ENCODE measurements at places on chromosomes 16 and 17.

GRCh38 chr17:45656527-45657181 lies 127.5 kb upstream of the CRHR1 start:
- peak; percentile 9 for DNase-seq

GRCh38 chr16:65875381-65876055 lies 491.0 kb upstream of the CDH5 start:
- DNase-seq: no peak

- DNase-seq: no peak
Measured at GRCh38 chr17:66952031-66952524, 12.4 kb upstream of the CACNG4 start.

GRCh38 chr17:35991075-35991474 lies 4.5 kb upstream of the CCL14 start:
- no peak for DNase-seq

GRCh38 chr17:82408288-82408937 lies 9.7 kb upstream of the HEXD start:
- no peak for DNase-seq

DNA sequence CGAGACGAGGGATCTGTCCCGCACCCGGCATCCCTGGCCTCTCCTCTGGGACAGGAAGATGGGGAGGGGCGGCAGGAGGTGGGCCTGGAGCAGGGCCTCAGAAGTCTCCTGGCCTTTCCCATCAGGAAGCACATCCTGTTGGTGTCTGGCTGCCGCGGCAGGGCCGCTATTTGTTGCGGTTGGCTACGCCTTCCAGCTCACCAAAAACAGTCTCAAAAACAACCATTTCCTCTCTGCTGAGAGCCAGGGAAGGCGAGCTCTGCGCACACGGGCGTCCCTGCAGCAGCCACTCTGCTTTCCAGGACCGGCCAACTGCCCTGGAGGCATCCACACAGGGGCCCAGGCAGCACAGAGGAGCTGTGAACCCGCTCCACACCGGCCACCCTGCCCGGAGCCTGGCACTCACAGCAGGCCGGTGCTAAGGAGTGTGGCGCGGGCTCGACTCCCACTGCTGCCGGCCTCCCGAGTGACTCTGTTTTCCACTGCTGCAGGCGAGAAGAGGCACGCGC lies at the start of gene TMEM204:
Gene TMEM204 (plus strand): TSS at position 224 of the 509 bp plus-strand sequence. CDS start 610 bp downstream, outside the sequence.
- peak; percentile 86 for DNase-seq

DNA sequence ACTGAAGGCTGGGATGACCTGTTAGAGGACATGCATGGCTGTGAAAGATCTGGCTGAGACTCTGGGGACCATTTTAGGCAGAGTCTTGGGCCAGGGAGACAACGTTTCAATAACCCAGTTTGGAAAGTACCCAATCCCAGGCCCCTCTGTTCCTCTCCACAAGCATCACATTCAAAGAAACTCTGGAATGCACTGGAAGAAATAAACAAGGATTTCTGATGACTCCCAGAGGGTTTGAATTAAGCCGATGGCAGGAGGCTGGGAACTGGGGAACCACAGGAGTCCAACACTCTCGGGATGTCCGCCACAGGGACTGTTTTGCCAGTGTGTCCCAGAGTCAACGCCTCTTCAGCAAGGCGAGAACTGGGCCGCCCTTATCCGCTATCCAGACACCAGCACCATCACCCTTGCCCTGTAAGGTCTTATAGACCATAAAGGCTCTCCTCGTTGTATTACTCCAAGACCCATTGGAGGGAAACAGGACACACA lies 3.3 kb downstream of the PMP22 start:
- DNase-seq: no peak

- DNase-seq: no peak
Measured at GRCh38 chr17:44037471-44037870, 22.7 kb upstream of the TMEM101 start.

- no peak for DNase-seq
Measured at GRCh38 chr17:2874189-2874686, 78.0 kb downstream of the RAP1GAP2 start.

DNA sequence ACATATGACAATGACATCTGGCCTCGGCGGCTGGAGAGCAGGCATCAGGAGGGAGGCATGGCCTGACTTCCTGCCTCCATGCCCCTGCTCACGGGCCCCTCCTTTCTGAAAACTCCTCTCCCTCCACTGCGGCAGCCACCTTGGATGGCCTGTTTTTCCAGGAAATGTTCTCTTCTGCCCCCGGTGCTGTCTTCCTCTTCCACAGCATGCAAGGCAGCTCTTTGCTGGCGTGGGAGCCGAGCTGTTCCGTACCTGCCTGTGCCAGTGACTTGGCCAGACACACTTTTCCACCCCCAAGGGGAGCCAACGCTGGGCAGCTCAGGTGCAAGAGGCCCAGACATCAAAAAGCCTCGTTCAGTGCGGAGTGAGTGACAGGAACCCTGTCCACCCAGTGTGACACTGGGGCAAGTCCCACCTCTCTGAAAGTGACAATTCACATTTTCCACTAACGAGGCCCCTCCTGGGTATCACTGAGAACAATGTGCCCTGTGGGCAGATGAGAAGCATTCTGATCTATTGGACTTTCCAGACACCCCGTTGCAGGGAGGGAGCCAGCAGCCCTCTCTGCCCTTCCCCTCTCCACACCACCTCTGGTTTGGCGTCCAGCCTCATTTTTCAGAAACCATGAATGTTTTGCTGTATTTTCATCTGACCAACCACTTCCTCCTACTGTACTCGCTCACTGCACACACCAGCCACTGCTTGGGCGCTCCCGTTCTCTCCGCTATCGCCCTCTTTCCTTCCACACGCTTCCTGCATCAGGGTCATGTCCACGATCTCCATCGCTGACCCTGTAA lies 31.2 kb downstream of the NSMCE1 start:
- peak; percentile 92 for DNase-seq

DNA sequence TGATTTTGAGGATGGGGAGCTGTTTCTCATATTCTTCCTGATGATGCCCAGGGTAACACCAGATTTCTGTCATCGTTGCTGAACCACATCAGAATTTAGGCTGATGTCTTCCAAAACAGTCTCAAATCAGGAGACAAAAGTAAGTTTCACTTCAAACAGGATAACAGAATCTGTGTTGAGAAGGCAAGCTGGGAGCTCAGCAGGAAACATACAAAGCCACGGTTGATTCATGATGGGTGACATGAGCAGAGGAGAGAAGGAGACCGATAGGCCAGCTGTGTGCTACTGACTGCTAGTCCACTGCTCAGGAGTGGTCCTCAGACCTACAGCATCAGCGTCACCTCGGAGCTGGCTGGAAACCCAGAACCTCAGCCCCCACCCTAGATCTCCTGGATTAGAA lies 62.9 kb upstream of the RCVRN start:
- DNase-seq: peak; percentile 33

DNA sequence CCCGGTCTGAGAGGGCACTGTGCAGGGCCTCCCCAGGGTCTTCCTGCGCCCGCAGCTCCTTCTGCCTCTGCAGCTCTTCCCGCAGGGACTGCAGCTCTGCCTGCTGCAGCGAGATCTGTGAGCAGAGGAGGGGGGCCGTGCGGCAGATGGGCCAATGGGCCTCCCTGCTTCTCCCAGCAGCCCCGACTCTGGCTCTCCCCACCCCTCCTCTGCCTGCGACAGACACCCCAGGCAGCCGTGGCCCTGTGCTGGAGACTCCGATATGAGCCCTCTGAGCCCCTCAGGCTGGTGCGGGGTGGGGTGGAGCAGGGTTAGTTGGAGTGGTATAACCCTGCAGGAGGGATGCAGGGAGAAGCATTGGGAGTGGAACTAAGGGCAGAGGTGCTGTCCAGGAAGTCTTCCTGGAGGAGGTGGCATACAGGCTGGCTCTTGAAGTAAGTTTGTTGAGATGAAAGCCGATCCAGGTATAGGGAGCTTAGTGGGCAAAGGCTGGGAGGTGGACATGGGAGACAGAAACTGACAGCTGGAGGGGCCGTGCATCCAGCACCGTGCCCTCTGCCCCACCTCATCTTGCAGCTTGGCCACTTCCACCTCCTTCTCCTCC lies 5.0 kb downstream of the THOC6 start:
- peak; percentile 80 for DNase-seq

GRCh38 chr17:16872351-16873173 lies 99.4 kb downstream of the TNFRSF13B start:
- DNase-seq: peak; percentile 61

DNA sequence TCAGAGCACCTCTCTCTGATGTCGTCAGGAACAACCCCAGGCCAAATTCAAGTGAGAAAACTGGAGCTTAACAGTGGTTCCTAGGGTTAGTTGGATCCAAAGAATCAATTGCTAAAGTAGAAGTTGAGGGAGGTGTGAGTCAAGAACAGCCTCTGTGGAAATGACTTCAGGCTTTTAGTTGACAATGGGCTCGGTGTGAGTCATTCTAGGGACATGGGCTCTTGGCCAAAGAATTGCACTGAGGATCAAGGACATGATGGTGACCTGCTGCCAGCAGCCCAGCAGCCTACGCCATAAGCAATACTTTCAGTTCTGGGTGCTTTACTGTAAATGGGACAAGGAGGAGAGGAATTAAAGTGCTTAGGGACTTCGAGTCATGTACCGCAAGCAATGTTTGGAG lies 32.1 kb upstream of the SMURF2 start:
- no peak for DNase-seq

GRCh38 chr16:9523994-9524393 lies 432.6 kb downstream of the HAPSTR1 start:
- no peak for DNase-seq

- DNase-seq: no peak
Measured at GRCh38 chr16:9033125-9033830, 58.2 kb upstream of the HAPSTR1 start.

GRCh38 chr16:77794586-77794985 lies 6.2 kb downstream of the VAT1L start:
- DNase-seq: no peak

- DNase-seq: no peak
Measured at GRCh38 chr16:48318630-48319029, 66.6 kb downstream of the SIAH1 start.

GRCh38 chr17:66915204-66915611 lies 49.3 kb upstream of the CACNG4 start:
- peak; percentile 62 for DNase-seq

DNA sequence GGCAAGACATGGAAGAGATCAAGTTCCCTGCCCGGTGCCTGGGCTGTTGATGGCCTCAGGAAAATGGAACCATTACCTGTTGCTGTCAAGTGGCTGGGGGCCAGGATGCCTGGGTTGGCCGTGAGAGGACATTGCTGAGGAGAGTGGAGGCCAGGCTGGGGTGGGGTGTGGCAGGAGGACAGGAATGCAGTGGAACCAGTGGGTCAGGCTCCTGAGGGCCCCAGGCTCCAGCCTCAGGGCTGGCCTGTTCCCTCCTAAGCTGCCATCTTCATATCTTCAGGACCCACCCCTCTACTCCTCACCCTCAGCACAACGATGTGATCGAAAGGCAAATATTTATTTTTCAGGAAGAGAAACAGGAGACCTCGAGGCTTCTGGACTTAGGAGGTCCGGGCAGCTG lies 8.5 kb upstream of the YPEL3 start:
- no peak for DNase-seq

- no peak for DNase-seq
Measured at GRCh38 chr16:672371-672770, 3.1 kb upstream of the RHBDL1 start.

DNA sequence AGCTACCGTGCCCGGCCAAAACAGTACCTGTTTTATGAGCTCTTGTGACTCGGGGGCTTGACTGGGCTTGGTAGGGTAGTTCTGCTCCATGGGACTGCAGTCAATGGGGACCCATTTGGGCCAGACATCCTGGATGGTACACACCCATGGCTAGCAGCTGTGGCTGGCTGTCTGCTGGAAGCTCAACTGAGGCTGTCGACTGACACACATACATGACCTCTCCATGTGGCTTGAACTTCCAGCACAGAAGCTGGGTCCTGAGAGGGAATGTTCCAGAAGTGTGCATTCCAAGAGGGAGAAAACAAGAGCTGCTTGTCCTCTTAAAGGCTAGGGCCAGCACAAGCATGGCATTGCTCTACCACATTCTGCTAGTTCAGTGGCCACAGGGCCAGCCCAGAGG lies 14.9 kb upstream of the NKD1 start:
- peak; percentile 38 for DNase-seq

- DNase-seq: no peak
Measured at GRCh38 chr16:20910781-20911321, 10.3 kb downstream of the LYRM1 start.

DNA sequence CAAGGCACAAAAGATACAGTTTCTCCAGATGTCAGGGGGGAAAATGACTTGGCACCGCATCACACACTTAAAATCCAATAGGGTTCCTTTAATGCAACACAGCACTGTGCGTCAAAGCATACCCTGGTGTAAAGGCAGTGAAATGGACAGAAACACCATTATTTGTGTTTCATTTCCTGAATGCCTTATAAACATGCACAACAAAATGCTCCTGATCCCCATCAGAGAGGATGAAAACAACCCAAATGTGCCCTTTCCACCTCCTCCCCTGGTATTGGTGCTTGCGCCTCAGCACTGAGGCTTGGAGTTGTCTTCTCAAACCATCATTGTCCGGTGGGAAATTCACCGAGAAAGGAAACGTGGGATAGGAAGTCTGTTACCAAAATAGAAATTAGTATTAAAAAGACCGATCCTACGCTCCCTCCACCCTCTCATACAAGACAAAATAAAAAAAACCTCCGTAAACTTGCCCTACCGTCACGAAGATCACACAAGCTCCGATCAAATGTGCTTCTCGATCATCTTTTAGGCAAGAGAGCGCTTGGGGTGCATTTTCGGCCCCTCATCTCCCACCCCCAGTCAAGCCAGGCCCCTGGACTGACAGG lies 722 bp downstream of the CDC27 start:
- no peak for DNase-seq

GRCh38 chr17:19004421-19005136 lies at the start of gene FAM83G:
Gene FAM83G (minus strand): TSS chr17:19004764. CDS start chr17:19004041, 723 bp downstream.
- DNase-seq: peak; percentile 93

DNA sequence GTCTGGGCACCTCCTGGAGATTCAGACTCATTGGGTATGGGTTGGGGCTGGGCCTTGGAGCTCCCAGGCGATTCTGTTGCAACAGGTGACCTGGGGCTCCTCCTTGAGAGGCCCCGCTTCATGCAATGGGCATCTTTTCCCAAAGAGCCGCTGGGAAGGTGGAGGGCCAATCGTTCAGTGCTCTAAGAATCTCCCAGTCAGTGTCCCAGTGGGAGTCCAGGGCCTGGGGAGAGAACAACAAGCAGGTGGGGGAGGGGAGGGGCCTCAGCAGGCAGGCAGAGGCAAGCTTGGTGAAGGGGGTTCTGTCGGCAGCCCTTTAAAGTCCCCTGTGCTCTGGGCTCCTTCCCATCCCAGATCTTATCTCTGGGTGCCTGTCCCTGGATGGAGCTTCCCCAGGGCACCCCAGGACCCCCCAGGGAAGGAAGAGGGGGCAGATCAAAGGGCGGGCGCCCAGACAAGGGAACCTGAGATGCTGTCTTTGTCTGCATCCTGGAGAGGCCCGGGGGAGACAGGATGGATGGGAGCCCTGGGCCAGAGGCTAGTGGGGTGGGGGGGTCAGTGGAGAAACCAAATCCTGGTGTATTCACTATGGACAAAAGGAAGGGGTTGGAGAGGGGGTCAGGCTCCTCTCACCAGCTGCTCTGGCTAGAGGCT lies 30.5 kb upstream of the NXPH3 start:
- peak; percentile 24 for DNase-seq

GRCh38 chr17:57597531-57598453 lies 147.3 kb downstream of the CCDC182 start:
- DNase-seq: no peak

Data from spleen (tissue), 13 donors.